ENCODE measurements at places on chromosomes 12 and 14. TPM values are rescaled to one million over a fixed set of nuclear protein-coding genes. Genes with fewer than 3 reads are reported as not detected.

GRCh38 chr12:67080637-67081036 lies 188.5 kb upstream of the CAND1 start:
- no peak for DNase-seq

- DNase-seq = no peak
These were observed 28.6 kb upstream of the PPM1H start for GRCh38 chr12:62963486-62964041.

GZMH gene
- 0.80 TPM for total RNA-seq

CAPZA3 gene
- not detected for total RNA-seq

GPR135 gene
- 4.4 TPM for total RNA-seq

DNA sequence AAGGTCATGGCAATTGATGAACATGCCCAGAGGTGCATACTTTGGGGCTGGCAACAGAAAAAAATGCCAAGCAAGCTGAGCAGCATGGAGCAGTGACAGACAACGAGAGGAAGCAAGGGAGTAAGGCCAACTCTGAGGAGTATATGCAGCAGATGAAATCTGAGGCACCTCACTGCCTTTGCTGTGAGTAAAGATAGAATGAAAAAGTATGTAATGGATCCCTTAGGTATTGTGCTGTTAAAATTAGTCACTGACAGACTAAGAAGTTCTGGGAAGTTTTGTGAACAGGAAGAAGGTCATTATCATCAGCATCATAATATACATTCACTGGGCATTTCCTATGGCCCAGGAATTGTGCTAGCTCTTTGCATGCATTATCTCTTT lies 269.9 kb downstream of the DUSP6 start:
- DNase-seq = no peak

IRAK3 gene
- total RNA-seq = 37.7 TPM

Measured in breast epithelium (tissue), 4 donors.